ENCODE measurements at places on chromosomes 7 and 10. TPM values are rescaled to one million over a fixed set of nuclear protein-coding genes. Genes with fewer than 3 reads are reported as not detected.

The MTG1 gene
- polyA plus RNA-seq: 62.9 TPM

The GPRIN2 gene
- 19.7 TPM for polyA plus RNA-seq

The TET1 gene
- polyA plus RNA-seq: 8.7 TPM

The PHKG1 gene
- polyA plus RNA-seq: 2.7 TPM

The VIPR2 gene
- polyA plus RNA-seq: 0.33 TPM

The EVX1 gene
- polyA plus RNA-seq: not detected

The OR2A1 gene
- polyA plus RNA-seq: 1.5 TPM

The EGR2 gene
- polyA plus RNA-seq: 0.85 TPM

The CPA1 gene
- 1.1 TPM for polyA plus RNA-seq

The HSPA12A gene
- polyA plus RNA-seq: 7.9 TPM

The KCNH2 gene
- 4.5 TPM for polyA plus RNA-seq

The OR9A2 gene
- not detected for polyA plus RNA-seq

The EGFR gene
- polyA plus RNA-seq: 37.0 TPM

The WBP1L gene
- 45.6 TPM for polyA plus RNA-seq

The UCMA gene
- polyA plus RNA-seq: not detected

The FRMD4A gene
- polyA plus RNA-seq: 49.3 TPM

The ENO4 gene
- 3.8 TPM for polyA plus RNA-seq

The AKAP9 gene
- 88.3 TPM for polyA plus RNA-seq

The IPMK gene
- 7.1 TPM for polyA plus RNA-seq

The CCDC6 gene
- polyA plus RNA-seq: 43.0 TPM

The MAGI2 gene
- polyA plus RNA-seq: 6.6 TPM

The ARMC3 gene
- 9.0 TPM for polyA plus RNA-seq

The TMEM60 gene
- polyA plus RNA-seq: 27.9 TPM

The OR2A7 gene
- polyA plus RNA-seq: 9.3 TPM

The AIFM2 gene
- polyA plus RNA-seq: 6.4 TPM

The TEX36 gene
- not detected for polyA plus RNA-seq

The C10orf53 gene
- not detected for polyA plus RNA-seq

The SORBS1 gene
- 19.1 TPM for polyA plus RNA-seq

The OPALIN gene
- polyA plus RNA-seq: not detected

The NDUFB2 gene
- polyA plus RNA-seq: 135 TPM

The IDI2 gene
- not detected for polyA plus RNA-seq

The MRLN gene
- 7.5 TPM for polyA plus RNA-seq

The ZNF33A gene
- polyA plus RNA-seq: 39.0 TPM

The HTR7 gene
- polyA plus RNA-seq: 0.20 TPM

The PDE6C gene
- polyA plus RNA-seq: 1.0 TPM

The SHH gene
- 23.3 TPM for polyA plus RNA-seq

The PRLHR gene
- 0.08 TPM for polyA plus RNA-seq

The PDZD7 gene
- polyA plus RNA-seq: 0.51 TPM

The SPDYE6 gene
- polyA plus RNA-seq: 2.3 TPM

The RPEL1 gene
- polyA plus RNA-seq: 0.12 TPM

The MET gene
- 25.0 TPM for polyA plus RNA-seq

The CXCL12 gene
- polyA plus RNA-seq: 244 TPM

The TAF6 gene
- 49.1 TPM for polyA plus RNA-seq

The FANK1 gene
- 11.7 TPM for polyA plus RNA-seq

The SLC4A2 gene
- polyA plus RNA-seq: 81.9 TPM

The CALML3 gene
- polyA plus RNA-seq: 0.52 TPM

The TNRC18 gene
- 104 TPM for polyA plus RNA-seq

The SSC4D gene
- 1.0 TPM for polyA plus RNA-seq

Measured in right lung (tissue), 10 donors.